ENCODE measurements at places on chromosomes 5 and 9.

DNA sequence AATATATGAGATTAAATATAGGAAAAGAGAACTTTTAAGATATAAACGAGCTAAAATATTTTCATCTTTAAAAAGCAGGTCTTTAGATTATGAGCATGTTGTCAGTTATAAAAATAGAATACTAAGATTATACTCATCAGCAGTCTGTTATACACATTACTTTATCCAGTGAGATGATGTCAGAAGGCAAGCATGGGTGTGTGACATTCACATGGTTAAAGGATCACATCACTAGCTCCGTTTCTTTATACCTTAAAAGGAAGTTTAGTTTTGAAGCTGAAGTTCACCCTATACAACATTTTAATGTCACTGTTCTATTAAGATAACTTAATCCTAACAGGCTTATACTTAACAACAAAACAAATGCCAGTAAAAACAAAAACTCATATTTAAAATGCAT is 59.6 kb downstream of the RICTOR start:
- no peak for DNase-seq

- no peak for DNase-seq
Observed at GRCh38 chr5:82164176-82164976, 113.8 kb downstream of the RPS23 start.

GRCh38 chr5:137179203-137179602 is 319.9 kb downstream of the SPOCK1 start:
- DNase-seq: no peak

DNA sequence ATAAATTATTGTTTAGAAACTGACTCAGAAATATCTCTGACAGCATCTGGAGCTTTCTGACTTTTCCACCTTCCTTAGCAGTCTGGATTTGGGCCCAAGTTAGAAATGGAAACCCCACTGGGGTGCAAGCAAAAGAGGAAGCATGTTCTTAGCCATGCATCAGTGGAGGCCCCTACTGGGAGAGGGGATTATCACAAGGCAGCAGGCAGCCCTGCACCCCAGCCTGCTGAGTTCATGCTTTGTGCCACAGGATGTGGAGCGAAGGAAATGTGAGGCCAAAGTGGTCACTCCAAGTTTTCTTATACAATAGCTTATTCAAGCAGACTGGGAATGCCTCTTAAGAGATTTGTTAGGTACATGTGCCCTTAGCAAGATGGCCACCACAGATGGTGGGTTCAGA is 146.5 kb upstream of the TLX3 start:
- no peak for DNase-seq

- DNase-seq: no peak
Observed at GRCh38 chr5:180860273-180860886, 696 bp downstream of the ZFP62 start.

GRCh38 chr5:110784901-110785300 is 46.1 kb downstream of the SLC25A46 start:
- DNase-seq: no peak

DNA sequence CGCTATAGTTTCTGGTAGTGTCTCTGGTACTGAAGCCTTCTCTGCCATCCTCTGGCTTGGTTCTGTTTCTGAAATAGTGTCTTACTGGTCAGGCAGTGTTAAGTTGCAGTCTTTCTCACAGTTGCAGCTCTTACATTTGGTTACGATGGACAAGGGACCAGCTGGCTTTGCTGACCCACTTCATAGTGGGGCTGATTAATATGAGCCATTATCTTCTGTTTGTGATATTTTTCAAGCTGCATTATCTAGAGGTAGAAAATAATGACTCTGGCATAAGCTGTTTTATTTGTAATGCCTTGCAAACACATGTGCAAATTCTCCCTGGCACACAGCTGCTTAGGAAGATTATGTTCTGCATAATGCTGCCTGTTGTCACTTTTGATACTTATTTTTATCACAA is 199.1 kb downstream of the KDM4C start:
- DNase-seq: no peak

GRCh38 chr5:172683645-172684471 is 42.8 kb downstream of the NEURL1B start:
- no peak for DNase-seq

DNA sequence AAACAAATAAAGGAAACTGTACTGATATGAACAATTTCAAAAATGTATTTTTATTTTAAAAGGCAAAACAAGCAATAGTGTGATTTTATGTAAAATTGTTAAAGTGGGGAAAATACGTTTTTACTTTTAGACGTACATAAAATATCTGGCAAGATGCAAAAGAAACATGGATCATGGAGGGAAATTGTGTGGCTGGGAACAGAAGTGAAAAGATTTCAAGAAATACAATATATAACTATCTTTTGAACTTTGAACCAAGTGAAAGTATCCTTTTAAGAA is 1.5 kb upstream of the ZNF367 start:
- no peak for DNase-seq

- no peak for DNase-seq
Observed at GRCh38 chr9:71678999-71679398, 89.3 kb downstream of the CEMIP2 start.

DNA sequence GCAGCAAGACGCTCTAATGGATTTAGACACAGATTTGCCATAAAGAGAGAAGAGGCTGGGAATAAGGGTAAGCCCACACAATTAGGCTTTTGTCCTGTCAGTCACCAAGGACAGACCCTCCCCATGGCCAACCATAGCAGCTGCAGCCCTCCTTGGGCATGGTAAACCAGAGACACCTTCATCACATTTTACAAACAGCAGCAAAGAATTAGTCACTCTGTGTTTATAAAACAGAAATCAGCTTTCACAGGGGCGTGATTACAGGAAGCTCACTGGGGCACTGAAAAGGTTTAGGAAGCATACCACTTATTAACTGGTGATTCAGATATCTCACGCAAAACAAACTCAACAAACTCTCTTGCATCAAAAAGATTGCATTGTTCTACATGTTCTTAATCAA is 37.3 kb upstream of the ZNF622 start:
- no peak for DNase-seq

DNA sequence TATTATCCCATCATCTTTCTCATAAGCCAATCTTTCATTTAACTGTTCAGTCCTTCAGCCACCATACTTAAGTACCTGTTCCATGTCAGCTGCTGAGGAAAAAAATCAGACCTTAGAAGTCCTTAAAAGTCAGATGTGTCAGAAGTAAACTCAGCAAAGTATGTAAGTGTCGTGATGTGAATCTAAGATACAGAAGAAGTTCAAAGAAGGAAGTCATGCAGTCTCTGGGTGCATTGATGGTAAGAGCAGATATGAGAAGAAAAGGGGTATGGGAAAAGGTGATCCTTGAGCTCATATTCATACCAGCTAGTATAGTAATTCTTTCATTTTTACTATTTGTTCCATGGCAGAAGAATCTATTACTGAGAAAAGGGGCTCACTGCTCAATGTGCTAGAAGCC is 259.4 kb upstream of the CD180 start:
- no peak for DNase-seq

DNA sequence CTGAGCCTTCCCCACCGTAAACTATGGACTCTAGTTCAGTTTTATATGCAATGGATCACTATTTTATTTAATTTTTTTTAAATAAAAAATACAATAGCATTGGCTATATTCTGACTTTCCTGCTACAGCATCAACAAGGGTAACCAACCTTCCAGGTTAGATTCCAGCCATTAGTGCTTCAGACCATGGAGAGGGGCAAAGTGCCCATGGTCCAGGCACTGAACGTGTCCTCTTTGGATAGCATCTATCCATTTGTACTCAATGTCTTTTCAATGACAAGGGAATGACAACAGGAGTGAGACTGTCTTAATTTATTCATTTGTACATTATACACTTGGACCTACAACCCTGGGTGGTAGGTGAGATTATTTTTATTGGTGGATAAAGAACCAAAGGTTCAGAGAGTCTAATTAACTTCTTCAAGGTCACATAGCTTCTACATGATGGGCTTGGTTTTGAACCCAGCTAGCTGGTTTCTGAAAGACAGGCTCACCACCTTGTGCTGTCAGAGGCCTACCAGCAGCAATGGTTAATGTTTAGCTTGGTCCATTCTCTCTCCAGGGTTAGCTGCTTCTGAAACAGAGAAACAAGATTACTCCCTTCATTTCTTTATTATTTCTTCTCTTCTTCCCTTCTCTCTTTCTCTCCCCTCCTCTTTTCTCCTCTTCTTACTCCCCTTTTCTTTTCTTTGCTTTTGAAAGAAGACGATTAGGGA is 11.5 kb downstream of the TMEM171 start:
- DNase-seq: no peak

- no peak for DNase-seq
Observed at GRCh38 chr9:6051511-6051950, 36.1 kb upstream of the RANBP6 start.

- no peak for DNase-seq
Observed at GRCh38 chr5:135020111-135020895, 13.7 kb downstream of the PITX1 start.

- no peak for DNase-seq
Observed at GRCh38 chr9:130276121-130276520, 10.6 kb downstream of the HMCN2 start.

DNA sequence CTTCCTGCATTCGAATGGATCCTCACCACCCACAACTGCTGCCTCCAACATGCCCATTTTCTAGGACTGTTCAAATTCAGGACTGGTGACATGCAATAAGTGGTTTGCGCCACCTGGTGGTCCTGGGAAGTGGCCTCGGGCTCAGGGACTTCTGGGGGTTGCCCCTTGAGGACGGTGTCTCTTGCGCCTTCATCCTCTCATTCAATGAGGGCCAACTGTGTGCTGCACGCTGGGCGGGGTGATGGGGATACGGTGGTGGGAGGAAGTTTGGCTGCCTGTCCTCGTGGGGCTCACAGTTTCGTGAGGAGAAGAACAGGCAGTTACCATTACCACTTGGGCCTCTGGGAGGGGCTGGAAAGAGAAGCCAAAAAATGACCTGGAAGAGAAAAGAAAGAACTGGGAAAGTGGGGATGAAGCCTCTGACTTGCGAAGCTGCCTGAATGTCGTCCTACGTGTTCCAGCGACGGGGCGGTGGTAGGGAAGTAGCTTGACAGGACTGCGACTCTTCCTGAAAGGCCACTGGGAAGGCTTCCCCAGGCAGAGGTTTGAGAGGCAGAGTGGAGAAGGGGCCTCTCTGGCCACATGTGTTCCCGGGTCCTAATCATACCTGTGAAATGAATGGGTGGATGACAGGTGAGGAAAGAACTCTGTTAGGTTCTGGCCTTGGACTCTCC is 49.0 kb downstream of the PSD2 start:
- DNase-seq: peak; percentile 85

- no peak for DNase-seq
Observed at GRCh38 chr5:81020478-81021167, 60.5 kb downstream of the RASGRF2 start.

- no peak for DNase-seq
Observed at GRCh38 chr9:77965445-77966123, 66.0 kb downstream of the GNAQ start.

- DNase-seq: peak; percentile 84
Observed at GRCh38 chr9:121698627-121699570, 47.5 kb downstream of the DAB2IP start.

DNA sequence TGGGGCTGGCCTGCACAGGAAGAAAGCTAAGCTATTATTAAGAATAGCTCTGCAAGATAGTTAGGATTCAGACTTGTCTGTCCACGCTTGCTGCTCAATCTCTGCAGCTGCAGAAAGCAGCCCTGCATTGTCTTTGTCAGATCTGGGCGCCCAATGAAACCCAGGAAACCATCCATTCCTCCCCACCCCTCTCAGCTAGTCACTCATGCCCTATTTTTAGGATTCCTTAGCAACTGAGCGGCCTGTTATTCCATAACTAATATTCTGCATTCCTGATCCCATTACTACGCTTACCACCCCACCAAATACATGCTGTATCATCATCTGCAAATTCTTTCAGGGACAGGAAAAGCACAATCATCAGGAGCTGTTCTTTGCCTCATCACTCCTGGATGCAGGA is 52.9 kb upstream of the APC start:
- no peak for DNase-seq

GRCh38 chr5:109045710-109046109 is 298.0 kb downstream of the FER start:
- no peak for DNase-seq

GRCh38 chr9:109372246-109372645 is 51.4 kb upstream of the EPB41L4B start:
- no peak for DNase-seq

DNA sequence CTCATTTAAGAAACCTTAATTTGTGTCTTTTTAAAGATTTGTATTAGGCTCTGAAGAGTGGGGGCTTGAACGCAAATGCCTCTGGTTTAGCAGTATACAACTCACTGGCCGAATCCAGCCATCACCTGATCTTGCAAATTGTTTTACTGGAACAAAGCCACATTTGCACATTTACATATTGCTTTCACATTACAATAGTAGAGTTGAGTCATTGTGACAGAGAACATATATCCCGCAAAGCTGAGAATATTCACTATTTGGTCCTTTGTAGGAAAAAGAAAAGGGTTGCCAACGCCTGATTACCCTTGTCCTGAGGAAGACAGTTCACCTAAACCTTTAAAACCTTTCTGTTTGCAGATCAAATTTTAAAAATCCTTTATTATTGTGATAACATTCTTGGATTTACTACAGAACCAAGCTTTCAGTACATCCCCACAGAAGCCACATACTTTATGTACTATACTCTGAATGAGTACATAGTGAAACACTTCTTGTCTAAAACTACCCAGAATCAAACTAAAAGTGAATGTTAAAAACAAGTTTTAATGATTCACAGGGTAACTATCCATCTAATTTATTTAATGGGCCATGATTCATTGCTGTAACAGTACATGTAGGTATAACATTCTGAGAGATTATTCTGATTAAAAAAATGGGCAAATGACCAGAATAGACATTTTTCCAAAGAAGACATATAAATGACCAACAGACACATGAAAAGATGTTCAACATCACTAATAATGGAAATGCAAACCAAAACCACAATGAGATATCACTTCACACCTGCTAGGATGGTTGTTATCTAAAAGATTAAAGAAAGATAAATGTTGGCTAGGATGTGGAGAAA is 161.0 kb downstream of the SLC25A46 start:
- DNase-seq: no peak

DNA sequence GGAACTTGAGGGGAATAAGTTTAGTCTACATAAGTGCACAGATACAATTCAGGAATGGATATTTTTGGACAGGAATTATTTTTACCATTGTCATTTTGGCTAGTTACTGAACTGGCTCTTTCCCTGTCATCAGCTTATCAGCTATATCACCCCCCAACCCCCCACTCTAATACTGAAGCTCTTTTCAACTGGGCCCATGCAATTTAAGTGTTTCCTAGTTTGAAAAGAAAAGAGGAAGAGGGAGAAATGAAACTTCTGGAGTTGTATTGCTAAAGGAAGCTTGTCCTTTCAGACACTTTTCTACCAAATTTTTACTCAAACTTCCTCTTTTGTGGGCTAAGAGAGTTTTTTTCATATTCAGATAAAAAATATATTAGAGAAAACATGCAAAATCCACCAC is 18.5 kb upstream of the TIMD4 start:
- DNase-seq: no peak

GRCh38 chr9:132487351-132487791 is 77.4 kb downstream of the CFAP77 start:
- DNase-seq: peak; percentile 59

DNA sequence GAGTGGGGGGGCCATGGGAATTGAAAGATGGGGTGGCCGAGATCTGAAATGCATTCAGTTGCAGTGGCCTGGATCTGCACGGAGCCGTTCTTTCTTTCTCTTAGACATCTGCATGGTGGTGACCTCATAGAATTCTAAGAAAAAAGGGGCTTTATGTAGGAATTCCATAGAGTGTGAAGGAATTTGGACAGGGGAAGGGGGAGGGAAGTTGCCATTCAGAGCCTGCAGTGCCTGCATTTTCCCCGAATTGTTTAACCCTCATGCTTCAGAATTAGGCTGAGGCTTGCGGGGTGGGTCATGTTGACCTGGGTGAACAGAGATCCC is 4.9 kb downstream of the NEK6 start:
- DNase-seq: no peak
